ENCODE measurements at places on chromosomes 13 and 19. TPM values are rescaled to one million over a fixed set of nuclear protein-coding genes. Genes with fewer than 3 reads are reported as not detected.

The SYCN gene
- not detected for total RNA-seq

The TEKTIP1 gene
- total RNA-seq = not detected

The MBD3L3 gene
- total RNA-seq = not detected

The CKM gene
- total RNA-seq = not detected

The SACS gene
- total RNA-seq = 189 TPM

The KASH5 gene
- total RNA-seq = not detected

The POGLUT2 gene
- total RNA-seq = 13.6 TPM

The CLDN10 gene
- total RNA-seq = not detected

The LPAR2 gene
- total RNA-seq = 2.6 TPM

The KLK4 gene
- total RNA-seq = not detected

The PGPEP1 gene
- 82.7 TPM for total RNA-seq

The KL gene
- total RNA-seq = 0.15 TPM

The ZNF628 gene
- 1.6 TPM for total RNA-seq

The ZNF836 gene
- 8.7 TPM for total RNA-seq

The FGF22 gene
- total RNA-seq = not detected

The MEDAG gene
- total RNA-seq = 101 TPM

The ZNF345 gene
- total RNA-seq = 2.8 TPM

The PPP1R12C gene
- 44.7 TPM for total RNA-seq

The PIN1 gene
- total RNA-seq = 166 TPM

The SLITRK6 gene
- 0.83 TPM for total RNA-seq

The NLRP7 gene
- under 0.01 TPM for total RNA-seq

The TMPRSS9 gene
- not detected for total RNA-seq

The CEACAM19 gene
- 2.6 TPM for total RNA-seq

The DAPK3 gene
- 103 TPM for total RNA-seq

The HIF3A gene
- total RNA-seq = 7.6 TPM

The PDE4C gene
- 0.87 TPM for total RNA-seq

The PRX gene
- 2.2 TPM for total RNA-seq

The ZNF547 gene
- 7.0 TPM for total RNA-seq

The PROZ gene
- total RNA-seq = not detected

The CDX2 gene
- not detected for total RNA-seq

The SLC7A9 gene
- not detected for total RNA-seq

The TRPC4 gene
- 0.15 TPM for total RNA-seq

The CACNG7 gene
- 2.6 TPM for total RNA-seq

The MZT1 gene
- 5.1 TPM for total RNA-seq

The KBTBD6 gene
- total RNA-seq = 12.2 TPM

The CXCL17 gene
- total RNA-seq = not detected

The ZNF682 gene
- total RNA-seq = 3.0 TPM

The KCNN4 gene
- 1.0 TPM for total RNA-seq

The LGALS7 gene
- total RNA-seq = not detected

The CLC gene
- not detected for total RNA-seq

The NLRP5 gene
- not detected for total RNA-seq

The SIGLEC12 gene
- not detected for total RNA-seq

The SHISA2 gene
- under 0.01 TPM for total RNA-seq
